ENCODE measurements at places on chromosomes 11 and 22.

DNA sequence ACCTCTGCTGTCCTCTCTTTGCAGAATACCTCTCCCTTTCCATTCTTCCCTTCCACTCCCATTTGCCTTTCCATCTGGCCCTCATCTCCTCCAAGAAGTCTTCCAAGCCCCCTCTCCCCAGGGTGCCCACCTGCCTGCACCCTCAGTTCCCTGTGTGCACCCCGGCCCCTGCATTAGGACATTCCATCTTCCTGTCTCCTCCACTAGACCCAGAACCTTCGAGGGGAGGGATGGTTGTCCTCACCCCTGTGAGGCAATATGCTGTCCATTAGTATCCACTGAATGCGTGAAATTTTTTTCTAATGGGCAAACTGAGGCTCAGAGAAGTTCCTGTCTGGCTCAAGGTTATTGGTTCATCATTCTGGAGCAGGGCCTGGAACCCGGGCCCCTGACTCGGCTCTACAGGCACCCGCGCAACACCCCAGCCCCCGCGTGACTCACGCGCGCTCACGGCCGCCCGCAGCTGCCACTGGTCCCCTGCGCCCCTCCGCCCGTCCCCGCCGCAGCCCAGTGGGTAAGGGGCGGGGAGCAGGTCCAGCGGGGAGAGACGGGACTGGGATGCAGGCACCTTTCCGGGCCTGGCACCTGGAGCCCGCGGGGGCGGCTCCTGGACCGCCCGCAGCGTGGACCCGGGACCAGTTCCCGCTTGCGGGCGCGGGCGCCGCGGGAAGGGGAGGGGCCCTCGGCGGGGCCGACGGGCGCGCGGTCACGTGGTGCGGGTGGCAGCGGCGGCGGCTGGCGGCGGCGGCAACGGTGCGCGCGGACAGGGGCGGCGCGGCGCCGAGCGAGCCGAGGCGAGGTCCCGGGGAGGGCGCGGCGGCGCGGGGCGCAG is 7.0 kb downstream of the SEPTIN3 start:
- no peak for DNase-seq

GRCh38 chr11:101032991-101033390 is 96.6 kb downstream of the PGR start:
- DNase-seq = no peak

- no peak for DNase-seq
Observed at GRCh38 chr11:67542971-67543370, 19.7 kb upstream of the CABP2 start.

DNA sequence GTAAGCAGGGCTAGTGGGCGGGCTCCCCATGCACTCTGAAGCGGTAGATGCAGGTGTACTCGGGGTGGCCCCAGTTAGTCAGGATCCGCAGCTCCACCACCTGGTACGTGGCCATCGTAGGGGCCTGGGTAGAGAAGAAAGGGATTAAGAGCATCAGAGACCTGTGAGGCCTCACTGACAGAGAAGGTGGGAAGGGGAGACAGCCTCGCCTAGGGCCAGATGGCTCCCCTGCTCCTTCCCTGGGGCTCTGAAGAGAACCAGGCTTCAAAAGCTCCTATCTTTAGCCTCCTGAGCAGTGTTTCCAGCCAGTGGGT is 19.6 kb downstream of the SUN2 start:
- no peak for DNase-seq

DNA sequence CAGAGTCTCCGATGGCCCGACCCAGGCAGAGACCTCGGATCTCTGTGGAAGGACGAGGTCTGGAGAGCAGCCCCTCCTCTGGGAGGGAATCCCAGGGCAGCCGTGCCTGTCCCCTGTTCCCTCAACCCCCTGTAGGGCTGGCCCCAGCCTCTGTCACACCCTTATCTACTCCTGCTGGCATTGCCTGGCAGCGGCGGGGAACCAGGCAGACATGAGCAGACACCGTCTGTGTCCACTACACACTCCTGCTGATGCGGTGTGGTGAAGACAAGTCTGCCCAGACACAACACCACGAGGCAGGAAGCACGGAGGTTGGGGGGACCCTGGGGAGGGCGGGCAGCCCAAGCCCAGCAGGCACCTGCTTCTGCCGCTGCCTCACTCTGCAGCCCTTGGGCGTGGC is 52.5 kb upstream of the A4GALT start:
- no peak for DNase-seq

- DNase-seq = no peak
Observed at GRCh38 chr11:13324709-13325108, 47.1 kb downstream of the BMAL1 start.

DNA sequence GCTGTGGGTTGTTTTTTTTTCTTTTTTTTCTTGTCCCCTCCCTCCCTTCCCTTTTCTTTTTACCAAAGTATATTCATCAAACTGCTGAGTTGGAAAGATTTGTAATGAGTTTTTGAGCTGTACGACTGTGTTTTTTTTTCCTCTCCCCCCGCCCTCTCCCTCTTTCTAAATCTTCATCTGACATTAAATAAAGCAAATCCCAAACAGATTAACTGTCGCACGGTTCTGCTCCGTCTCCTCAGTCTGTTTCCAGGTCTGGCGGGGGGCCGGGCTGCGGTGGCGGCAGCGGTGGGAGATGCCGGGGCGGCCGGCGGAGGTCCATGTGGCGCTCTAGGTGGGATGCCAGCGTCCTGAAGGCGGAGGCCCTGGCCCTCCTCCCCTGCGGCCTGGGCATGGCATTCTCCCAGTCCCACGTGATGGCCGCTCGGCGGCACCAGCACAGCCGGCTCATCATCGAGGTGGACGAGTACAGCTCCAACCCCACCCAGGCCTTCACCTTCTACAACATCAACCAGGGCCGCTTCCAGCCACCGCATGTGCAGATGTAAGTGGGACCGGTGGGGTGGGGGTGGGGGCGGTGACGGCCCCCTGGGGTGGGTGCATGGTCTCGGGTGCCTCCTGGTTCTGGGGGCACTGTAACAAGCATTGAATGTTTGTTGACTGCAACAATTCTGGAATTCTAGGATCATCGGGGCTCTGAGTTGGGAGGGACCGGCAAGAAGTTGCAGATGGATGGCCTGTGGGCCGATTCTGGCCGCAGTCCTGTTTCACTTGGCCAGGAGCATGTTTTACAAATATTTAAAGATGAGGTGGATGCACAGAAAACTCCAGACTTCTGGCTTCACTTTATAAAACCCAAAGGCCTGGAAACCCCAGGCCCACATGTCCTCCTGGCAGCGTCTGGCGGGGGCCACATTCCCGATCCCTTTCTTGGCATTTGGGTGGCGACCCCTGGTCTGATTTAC is 13.1 kb downstream of the MPPED1 start:
- no peak for DNase-seq

- DNase-seq = no peak
Observed at GRCh38 chr11:3877364-3878257, 22.1 kb downstream of the STIM1 start.

Measured in stimulated activated naive B cell treated with anti-CD40 and anti-IgM and Interleukin-4, amounts not matched to agents 10 μg/mL and 1 μg/mL and 100 μg/mL, for 72 hours (primary cell).